HT1080 (cell line): ENCODE measurements at places on chromosomes 4 and X. TPM values are rescaled to one million over a fixed set of nuclear protein-coding genes. Genes with fewer than 3 reads are reported as not detected.

The NDP gene
- total RNA-seq: not detected in 2 replicates

The SPATA4 gene
- not detected in 2 replicates for total RNA-seq

The ETNPPL gene
- not detected in 2 replicates for total RNA-seq

The MID1IP1 gene
- total RNA-seq: not detected in 2 replicates

The CTAG1B gene
- 11.9 and 128 TPM in 2 replicates for total RNA-seq

The KLF8 gene
- total RNA-seq: not detected in 2 replicates

The ADRA2C gene
- total RNA-seq: 0.10 and 0.58 TPM in 2 replicates

The PPEF2 gene
- total RNA-seq: not detected in 2 replicates

The TAF7L gene
- not detected in 2 replicates for total RNA-seq

The ABCD1 gene
- 1.5 and 1.9 TPM in 2 replicates for total RNA-seq

- DNase-seq: no peak
Observed at GRCh38 chr4:528296-528695, 29.3 kb downstream of the PIGG start.

DNA sequence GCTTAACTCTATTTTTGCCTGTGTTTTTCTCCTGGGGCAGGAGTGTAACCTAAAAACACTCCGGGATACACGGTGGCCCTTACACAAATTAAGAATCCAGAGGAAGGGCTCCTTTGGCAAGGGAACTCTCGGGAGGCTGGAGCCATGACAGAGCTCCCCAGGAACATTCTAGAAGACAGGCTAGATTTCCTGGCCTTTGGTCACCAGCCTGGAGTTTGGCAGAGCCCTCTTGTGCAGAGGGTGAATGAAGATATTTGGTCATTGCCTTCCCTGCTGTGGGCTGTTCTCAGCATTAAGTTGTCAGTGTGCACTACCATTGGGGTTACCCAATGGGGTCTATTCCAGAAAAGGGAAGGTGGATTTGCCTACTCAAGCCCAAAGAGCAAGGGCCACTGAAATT is 53.8 kb upstream of the LNX1 start:
- DNase-seq: no peak

DNA sequence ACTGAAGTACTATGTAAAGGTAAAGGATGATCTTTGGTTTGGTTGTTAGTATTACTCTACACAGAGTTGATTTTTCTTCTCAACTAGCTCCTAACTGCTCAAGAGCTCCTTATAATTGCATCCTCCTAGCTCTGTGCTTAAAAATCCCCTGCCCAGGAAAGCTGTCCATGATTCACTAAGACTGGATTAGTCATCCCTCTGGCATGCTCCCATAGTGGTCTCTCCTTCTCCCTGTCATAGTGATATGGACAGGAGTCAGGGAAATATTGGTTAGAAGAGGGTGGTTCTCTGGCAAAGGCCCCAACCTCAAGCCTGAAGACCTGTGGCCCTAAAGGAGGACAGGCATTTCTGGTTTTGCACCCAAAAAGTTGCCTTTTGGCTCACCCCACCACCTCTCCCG is 242.3 kb upstream of the KCNIP4 start:
- peak; percentile 96 for DNase-seq

- no peak for DNase-seq
Observed at GRCh38 chr4:142202404-142203332, 566.3 kb downstream of the IL15 start.

DNA sequence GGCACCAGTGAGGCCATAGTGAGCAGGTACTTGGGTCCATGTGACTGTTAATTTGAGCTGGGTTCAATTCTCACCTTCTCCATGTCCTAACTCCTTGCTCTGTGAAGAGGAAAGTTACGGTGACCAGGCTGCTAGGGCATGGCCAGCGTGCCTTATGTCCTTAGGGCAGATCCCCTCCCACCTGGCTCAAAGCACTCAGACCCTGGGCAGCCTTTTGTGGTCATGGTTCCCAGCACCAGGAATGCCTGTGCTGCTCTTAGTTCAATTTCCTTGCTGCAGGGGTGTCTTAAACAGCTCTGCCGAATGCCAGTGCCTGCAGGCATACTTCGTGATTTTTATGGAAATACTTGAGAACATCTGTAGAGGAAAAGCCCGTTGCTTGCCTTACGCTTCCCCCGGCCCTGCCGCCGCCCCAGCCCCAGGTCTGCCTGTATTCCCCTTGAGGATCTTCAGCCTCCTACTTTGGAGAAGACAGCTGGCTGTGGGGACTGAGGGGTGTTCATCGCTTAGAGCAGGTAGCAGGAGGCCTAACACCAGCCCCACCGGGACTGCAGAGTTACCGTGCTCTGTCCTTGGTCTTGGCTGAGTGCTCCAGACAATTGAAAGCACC is 3.1 kb upstream of the CDK16 start:
- no peak for DNase-seq

- no peak for DNase-seq
Observed at GRCh38 chrX:117808426-117808825, 308.2 kb downstream of the KLHL13 start.

GRCh38 chr4:146105464-146105863 is 70.1 kb upstream of the LSM6 start:
- DNase-seq: no peak

DNA sequence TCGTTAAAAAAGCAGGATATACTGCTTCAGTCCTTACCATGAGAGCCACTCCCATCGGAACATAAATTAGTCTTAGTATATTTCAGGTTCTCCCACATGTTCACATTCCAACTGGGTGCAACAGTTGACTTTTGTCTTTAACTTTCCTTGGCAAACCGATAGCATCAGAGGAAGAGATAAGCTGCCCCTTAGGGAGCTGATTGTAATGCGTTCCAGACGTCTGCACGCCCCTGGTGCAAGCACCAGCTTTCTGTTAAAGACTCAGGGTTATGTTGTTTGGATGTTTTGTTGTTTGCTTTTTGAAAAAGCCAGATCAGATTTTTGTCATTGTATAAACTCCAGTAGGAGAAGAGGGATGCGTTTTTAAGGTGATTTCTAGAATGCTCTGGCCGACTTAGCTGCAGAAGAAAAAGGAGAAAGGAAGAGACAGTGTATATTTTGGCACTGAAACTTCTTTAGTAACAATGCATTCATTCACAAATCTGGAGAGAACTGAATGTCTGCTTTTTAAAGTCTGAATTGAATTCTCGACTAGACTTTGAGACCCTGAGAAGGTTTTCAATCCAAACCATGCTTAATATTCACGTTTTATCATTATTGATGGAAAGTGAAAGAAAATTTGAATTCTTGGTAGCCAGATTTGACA is 160.9 kb downstream of the CBR4 start:
- peak; percentile 43 for DNase-seq

GRCh38 chr4:10108818-10109783 is 7.5 kb downstream of the WDR1 start:
- DNase-seq: peak; percentile 51

GRCh38 chr4:15955670-15956069 is 7.3 kb downstream of the FGFBP2 start:
- DNase-seq: peak; percentile 21

- no peak for DNase-seq
Observed at GRCh38 chr4:138216272-138216867, 25.8 kb downstream of the SLC7A11 start.

DNA sequence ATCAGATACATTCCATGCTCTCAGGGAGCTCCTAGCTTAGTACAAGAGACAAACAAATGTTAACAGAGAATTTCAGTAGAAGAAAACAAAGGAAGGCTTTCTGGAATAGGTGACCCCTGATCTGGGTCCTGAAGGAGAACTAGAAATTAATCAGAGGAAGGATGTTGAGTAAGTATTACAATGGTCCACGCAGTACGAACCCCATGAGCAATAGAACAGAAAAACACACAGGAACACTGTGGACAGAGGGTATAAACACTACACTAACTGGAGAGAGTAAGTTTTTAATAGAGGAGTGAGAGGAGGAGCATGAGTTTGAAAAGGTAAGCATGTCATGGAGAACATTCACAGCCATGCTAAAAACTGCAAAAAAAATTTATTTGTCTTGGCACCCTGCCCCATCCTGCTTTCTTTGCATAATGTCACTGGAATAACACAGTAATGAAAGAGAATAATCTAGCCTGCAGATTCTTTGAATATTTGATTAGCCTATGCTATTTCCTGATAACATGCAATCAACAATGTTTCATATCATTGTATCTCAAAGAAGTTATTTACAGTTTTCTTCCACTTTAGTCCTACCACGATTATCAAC is 140.3 kb upstream of the ZXDB start:
- no peak for DNase-seq

DNA sequence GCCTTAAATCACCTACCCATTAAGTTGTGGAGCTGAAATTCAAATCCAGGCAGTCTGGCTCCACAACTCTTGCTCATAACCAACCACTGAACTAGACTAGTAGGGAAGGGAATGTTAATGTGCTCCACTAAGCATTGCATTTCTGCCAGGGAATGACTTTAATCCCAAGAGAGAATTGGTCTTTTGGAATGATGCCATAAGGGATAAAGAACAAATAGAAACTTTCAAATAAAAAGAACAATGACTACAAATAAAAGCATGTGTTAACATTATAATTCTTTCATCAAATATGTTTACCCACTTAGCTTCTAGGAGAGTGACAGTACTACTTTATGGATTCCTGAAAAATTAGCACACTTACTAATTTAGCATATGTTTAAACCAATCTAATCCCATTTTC is 905.9 kb downstream of the CENPC start:
- no peak for DNase-seq

- DNase-seq: peak; percentile 73
Observed at GRCh38 chr4:162485486-162485885, 321.7 kb upstream of the FSTL5 start.

GRCh38 chr4:88008122-88008742 is 797 bp downstream of the PKD2 start:
- peak; percentile 47 for DNase-seq

- DNase-seq: peak; percentile 7
Observed at GRCh38 chr4:89298788-89299152, 8.8 kb downstream of the GPRIN3 start.

DNA sequence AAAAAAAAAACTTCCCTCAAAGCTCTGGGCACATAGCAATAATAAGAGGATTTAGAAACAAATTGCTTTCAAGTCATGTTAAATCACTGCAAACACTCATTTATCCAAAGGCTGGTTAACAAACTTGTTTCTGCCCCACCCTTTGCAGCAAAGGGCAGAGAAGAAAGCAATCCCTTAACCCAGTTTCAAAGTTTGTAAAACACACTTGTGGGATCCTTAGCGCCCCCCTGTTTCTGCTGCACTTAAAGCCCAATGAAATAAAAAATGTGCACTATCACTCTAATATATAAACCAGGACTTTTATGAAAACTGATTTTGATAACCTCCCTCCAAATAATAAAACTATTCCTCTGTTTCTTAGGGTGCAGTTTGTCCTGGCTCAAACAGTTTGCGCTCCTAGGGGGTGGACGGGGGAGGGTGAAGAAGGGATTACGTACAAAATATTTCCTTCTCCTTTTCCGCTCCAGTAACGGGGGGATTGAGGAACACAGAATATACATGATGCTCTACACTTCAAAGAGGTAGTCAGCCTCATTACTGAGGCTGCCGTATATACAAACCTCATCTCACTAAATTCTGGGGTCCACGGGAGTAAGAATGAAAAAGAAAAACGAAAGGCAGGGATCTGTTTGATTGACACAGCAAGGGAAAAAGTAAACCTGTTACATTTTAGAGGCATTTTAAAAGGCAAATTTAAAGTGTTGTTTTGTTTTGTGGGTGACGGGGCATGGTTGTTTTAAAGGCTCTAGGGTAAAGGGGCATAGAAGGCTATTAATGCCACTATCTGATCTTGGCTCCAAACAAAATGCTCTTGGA is 3.1 kb upstream of the PCDH10 start:
- DNase-seq: peak; percentile 7

DNA sequence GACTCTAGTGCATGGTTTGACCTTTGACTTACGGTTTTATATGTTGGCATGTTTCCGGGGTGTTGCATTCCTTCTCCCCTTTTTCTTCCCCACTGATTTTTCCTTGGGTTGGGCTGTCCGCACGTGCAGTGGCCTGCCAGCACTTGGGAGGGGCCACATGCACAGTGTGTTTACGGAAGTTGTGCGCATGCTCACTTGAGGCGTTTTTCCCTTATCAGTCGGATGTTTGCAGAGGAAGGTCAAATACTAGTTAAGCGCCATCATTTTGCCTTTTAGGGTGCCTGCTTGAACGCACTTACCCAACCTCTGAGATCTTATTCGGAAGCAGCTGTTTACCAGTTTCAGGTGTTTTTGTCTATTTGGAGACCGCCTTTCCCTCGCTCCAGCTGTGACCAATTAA is 653.9 kb upstream of the AADAT start:
- no peak for DNase-seq

DNA sequence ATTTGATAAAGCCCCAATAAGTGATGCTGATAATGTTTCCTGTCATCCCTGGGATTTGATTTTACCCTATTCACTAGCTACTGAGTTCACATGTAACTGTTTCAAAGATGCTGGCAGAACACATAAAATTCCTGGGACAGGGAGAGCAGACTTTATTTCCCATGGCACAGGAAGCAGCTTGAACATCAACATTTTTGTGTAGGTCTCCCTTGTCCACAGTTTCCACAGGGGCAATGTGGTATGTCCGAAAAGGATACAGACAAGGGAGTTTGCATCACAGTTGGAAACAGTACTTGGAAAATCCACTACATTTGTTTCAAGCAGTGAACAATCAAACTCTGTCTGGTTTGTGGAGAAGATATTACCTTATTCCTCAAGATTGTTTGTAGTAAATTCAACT is 129.2 kb upstream of the KLHL4 start:
- no peak for DNase-seq

DNA sequence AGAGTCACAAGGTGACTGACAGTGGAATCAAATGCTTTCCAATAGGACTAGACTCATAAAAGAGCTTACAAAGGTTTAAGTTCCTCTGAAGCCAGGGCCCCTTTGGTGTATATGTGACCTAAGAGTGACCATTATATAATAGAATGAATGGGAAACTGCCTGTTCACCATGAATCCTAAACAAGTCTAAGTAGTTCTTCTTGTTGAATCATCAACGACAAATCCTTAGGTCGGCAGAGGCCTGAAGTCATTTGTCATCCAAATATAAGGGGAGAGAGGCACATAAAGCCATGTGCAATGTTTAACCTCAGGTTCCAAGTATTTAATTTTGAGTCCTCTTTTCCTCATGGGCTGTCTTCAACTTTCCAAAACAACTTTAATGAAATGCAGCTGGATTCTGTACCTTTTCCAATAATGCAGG is 122.4 kb downstream of the RASL11B start:
- peak; percentile 31 for DNase-seq

GRCh38 chr4:120286813-120287212 is 220.2 kb upstream of the MAD2L1 start:
- DNase-seq: peak; percentile 13

- DNase-seq: peak; percentile 26
Observed at GRCh38 chr4:57162499-57163019, 52.4 kb upstream of the IGFBP7 start.

DNA sequence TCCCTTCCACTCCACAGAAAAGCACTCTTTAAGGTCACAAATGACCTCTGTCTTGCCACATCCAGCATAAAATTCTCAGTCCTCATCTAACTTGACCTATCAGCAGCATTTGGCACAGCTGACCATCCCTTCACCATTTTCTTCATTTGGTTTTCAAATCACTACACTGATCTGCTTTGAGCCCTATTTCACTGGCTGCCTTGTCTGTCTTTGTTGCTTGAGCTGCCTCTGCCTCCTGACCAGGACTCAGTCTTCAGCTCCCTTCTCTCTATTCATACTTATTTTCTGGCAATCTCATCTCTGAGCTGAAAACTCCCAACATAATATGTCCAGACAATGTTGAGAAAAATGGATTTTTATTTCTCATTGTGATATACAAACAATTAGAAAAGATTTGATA is 27.7 kb upstream of the PDE5A start:
- DNase-seq: no peak

- DNase-seq: peak; percentile 93
Observed at GRCh38 chr4:173074501-173074946, 94.1 kb upstream of the GALNT7 start.

- DNase-seq: no peak
Observed at GRCh38 chr4:46656071-46656470, 253.0 kb downstream of the COX7B2 start.

- DNase-seq: no peak
Observed at GRCh38 chrX:17361620-17362019, 13.4 kb upstream of the NHS start.
